Renal cortex interstitium (tissue), 15 donors: ENCODE measurements at places on chromosomes 16 and 17. TPM values are rescaled to one million over a fixed set of nuclear protein-coding genes. Genes with fewer than 3 reads are reported as not detected.

- DNase-seq: no peak
Measured at GRCh38 chr17:56457501-56457900, 136.0 kb upstream of the NOG start.

DNA sequence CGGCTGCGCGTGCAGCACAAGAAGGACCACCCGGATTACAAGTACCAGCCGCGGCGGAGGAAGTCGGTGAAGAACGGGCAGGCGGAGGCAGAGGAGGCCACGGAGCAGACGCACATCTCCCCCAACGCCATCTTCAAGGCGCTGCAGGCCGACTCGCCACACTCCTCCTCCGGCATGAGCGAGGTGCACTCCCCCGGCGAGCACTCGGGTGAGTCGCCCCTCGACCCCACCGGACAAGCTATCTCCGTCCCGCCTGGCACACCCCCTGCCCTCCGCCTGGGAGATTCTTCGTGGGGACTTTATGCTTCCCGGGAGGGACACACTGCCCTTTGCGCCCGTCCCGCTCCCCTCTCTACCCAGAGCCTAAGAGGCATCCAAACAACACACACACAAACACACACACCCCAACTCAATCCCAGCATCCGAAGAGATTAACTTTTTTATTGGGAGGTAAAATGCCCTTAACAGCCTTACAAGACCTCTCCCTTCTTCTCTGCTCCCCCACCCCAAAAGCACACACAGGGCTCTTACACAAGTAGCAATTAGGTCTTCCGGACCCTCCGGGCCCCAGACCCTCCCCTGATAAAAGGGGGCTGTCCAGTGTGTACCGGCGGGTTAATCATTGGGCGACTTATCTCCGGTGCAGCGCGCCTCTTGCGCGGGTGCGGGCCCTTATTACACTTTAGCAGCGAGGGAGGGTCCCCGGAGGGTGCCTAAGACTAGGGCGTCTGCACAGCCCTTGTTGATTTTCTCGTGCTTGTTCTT is 2.1 kb downstream of the SOX9 start:
- DNase-seq: no peak

TNP2 gene
- polyA plus RNA-seq: not detected

DNA sequence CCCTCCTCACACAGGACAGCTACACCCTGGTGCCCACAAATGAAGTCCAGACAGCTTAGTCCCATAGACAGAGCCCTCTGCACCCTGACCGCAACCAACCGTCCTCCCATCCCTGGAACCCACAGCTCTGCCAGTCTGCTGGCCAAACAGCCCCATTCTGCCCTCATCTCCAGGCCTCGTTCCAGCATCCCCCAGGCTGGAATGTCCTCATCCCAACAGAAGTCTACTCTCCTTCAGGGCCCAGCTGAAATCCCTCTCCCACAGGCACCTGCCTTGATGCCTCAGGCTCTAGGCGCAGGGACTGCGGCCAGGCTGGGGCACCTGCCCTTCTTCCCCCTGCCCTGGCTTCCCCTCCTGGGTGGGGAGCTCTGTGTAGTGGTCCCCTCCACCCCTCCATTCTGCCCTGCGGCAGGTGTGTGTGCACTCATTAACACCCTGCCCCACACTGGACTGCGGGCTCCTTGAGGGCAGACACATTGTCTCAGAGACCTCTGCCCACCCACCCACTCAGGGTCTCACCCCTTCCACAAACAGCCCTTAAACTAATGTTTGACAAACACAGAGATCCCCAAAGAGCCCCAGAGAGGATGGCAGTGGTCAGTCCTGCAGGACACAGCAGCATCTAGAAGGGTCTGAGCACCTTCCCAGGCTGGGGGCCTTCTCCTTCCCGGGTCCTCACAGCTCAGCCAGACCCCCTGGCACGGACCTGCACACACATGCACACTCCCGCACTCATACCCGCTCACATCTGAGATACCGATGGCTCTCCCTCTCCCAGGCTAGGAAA is 820 bp downstream of the GRIN2C start:
- no peak for DNase-seq

DNA sequence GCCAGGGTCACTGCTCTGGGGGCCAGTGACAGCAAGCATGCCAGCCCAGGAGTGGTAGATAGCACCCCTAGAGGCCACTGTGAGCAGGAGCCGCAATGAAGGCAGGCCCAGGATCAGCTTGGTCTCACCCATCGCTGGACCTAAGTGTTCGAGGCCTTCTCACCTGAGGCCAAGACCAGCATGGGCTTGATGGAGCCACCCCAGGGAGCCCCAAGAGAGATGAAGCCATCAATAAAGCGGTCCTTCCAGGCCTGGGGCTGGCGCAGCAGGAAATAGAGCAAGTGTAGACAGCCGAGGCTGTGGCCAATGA is 1.8 kb downstream of the LCAT start:
- DNase-seq: no peak

GRCh38 chr17:9509236-9509816 is 66.3 kb downstream of the STX8 start:
- DNase-seq: no peak

DNA sequence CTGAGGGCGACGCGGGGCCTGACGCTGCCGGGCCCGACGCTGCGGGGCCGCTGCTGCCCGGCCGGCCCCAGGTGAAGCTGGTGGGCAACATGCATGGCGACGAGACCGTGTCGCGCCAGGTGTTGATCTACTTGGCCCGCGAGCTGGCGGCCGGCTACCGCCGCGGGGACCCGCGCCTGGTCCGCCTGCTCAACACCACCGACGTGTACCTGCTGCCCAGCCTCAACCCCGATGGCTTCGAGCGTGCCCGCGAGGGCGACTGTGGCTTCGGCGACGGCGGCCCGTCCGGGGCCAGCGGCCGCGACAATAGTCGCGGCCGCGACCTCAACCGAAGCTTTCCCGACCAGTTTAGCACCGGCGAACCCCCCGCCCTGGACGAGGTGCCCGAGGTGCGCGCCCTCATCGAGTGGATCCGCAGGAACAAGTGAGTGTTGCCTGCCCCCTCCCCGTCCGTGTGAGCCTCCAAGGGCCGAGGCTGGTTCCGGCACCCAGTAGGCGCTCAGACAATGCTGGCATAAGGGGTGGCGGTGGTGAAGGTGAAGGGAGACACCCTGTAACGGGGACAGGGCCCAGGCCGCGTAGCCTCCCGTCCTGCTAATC is 676 bp downstream of the CPD start:
- DNase-seq: no peak

DNA sequence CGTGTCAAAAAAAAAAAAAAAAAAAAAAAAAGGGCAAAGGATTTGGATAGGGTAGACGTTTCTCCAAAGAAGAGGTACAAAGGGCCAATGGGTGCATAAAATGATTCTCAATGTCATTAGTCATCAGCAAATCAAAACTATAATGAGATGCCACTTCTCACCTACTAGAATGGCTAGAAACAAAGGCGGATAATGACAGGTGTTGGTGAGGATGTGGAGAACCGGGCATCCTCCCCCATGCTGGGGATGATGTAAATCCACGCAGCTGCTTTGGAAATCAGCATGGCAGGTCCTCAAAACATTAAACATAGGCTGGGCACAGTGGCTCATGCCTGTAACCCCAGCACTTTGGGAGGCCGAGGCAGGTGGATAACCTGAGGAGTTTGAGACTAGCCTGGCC is 9.4 kb downstream of the ITGAX start:
- DNase-seq: no peak

- no peak for DNase-seq
Measured at GRCh38 chr17:44308865-44309264, 464 bp downstream of the RUNDC3A start.

PYY gene
- 0.25 TPM for polyA plus RNA-seq

DNA sequence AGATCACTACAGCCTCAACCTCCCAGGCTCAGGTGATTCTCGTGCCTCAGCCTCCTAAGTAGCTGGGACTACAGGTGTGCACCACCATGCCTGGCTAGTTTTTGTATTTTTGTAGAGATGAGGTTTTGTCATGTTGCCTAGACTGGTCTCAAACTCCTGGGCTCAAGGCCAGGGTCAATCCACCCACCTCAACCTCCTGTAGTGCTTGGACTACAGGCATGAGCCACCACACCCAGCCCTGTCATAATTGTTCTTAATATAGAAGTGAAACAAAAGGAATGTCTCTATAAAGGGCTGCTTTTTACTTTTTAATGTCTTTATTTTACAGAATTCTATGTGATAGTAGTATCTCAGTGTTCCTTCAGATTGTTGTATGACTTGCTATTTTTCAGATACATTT is 345.2 kb upstream of the TBX2 start:
- DNase-seq: no peak

TEX14 gene
- polyA plus RNA-seq: 0.73 TPM

PRSS21 gene
- 0.49 TPM for polyA plus RNA-seq

DNA sequence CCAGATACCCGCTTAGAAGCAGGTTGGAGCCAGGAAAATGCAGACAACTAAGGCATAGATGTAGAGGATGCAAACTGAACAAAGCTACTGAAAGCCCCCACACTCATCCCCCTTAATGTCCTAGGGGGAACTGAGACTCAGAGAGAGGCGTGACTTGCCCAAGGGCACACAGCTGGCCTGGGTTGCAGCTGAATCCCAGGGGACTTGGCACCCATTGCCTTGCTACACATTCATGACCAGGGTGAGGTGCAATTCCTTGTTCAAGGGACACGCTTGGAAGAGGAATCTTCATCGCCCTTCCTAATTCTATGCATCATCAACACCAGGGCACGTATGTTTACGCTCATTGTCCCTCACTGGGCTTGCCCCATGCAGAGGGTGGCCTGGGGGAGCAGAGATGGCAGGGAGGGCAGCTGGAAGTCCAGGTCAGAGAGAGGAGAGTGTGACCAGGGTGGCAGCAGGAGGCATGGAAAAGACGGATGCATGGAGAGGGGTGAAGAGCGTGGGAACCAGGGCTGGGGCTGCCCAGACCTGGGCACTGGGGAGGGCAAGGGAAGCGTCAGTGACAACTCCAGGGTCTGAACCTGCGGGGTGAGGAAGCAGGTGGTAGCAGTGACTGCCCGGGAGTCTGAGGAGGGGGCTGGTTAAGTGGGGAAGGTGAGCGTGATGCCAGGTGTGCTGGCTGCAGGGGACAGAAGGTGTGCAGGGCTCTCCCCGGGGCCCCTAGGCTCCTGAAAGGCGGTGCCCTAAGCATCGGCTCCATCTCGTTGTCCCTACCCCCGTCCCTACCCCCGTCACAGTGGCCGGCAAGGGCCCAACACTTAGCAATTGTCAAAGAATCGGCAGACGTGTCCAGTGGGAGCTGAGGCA is 267.1 kb upstream of the TNRC6C start:
- no peak for DNase-seq

DNA sequence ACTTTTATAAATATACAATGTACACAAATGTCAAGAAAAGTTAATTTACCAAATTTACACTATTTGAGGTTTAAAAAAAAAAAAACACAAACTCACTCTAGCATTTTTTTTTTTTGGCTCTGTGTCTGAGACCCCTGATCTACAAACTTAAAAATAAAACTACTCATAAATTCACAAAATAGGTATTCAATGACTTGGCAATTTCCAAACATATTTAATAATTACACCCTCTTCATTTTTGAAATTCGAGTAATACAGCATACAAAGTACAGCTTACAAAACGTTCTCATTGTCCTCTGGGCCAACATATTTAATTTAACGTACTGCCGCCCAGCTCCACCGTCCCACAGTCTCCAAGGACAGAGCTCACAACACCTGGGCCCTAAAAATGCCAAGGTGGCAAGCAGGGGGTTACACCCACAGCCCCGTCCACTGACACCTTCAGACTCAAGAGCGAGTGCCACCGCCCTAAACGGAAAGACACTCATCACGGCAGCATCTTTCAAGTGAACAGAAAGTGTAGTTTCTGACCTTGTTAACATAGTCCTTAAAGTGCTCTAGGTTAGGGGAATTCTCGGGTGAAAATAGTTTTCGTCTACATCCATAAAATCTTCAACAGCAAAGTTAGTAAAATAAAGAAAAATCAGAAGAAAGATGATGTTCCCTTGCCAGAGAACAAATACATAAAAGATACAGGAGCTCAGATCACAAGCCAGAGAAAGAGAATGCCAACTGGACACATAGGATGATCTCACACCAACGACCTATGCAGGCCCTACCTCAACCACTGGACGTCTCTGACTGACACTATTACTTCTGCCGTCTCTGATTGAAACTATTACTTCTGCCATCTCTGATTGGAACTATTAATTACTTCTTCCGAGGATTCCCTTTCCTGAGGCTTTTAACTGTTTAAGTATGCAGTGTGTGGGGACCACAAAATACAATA is 4.2 kb downstream of the ADCY9 start:
- no peak for DNase-seq

AANAT gene
- 0.12 TPM for polyA plus RNA-seq

SGF29 gene
- 25.1 TPM for polyA plus RNA-seq

GRCh38 chr16:67673712-67674580 is 7.3 kb downstream of the C16orf86 start:
- DNase-seq: no peak

DNA sequence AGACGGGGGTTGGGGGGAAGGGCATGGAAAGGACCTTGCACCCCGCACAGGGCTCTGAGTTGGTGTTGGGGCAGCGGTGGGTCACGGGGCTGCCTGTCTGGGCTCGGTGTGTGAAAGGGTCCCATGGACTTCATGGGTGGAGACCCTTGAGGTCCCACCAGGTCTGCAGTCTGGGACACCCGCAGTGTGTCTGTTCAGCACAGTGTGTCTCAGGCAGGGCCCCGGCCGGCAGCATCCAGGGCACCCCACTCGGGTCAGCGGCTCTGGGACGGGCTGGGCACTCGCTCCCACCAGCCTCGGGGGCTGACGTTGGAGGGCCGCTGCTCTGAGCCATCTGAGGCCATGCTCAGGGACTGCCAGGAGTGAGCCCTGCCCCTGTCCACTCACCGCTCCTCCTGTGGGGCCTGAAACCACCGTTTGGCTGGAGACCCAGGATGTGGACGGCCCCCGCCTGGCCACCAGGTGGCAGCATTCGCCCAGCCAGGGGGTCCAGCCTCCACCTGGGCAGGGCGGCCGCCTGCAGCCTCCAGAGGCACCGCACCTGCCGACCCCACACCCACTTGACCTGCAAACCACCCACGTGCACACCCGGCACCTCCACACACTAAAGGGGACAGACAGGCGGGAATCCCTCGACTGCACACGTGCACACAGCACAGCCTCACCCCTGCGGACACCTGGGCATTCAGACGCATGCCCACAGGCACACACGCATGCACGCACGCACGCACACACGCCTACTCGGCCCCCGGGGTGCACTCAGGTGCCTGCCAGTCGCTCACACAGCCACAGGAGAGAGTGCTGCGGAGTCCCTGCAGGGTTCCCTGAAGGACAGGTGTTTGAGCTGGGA is 10.1 kb upstream of the ZFPM1 start:
- no peak for DNase-seq

SLC13A5 gene
- polyA plus RNA-seq: 2.4 TPM

TMEM114 gene
- polyA plus RNA-seq: 0.18 TPM

SPNS2 gene
- 22.3 TPM for polyA plus RNA-seq

- no peak for DNase-seq
Measured at GRCh38 chr17:31456814-31457213, 65.3 kb downstream of the RAB11FIP4 start.

GNGT2 gene
- polyA plus RNA-seq: 1.3 TPM
